OCI-M1 (cell line): ENCODE measurements at places on chromosomes 2 and 18.
A peak's percentile ranks its signal among the peaks of the same experiment; 100 is the strongest.

GRCh38 chr2:25743132-25743830 lies 69.9 kb upstream of the DTNB start:
- DNase-seq, result no peak

GRCh38 chr2:216551234-216552068 lies 52.8 kb downstream of the RPL37A start:
- no peak for DNase-seq

DNA sequence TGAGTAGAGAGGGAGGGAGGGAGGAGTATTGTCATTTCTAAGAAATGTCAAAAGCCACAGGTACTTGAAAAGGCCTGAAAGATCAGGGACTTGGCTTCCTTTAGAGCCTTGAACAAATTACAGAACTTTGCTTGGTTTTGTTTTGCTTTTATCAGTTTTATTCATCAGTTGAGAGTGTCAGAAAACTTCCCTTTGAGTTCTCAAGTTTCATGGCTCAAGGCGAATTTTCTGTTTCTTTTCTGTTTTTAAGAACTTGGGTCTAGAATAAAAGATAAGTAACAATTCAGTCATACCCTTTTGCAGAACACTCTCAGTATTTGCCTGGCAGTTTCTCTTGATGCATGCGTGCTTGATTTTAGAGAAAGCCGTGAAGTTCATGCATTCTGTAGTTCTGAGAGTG lies 531.9 kb downstream of the PARD3B start:
- peak; percentile 77 for DNase-seq

GRCh38 chr2:144213797-144214196 lies 306.1 kb downstream of the ZEB2 start:
- no peak for DNase-seq

GRCh38 chr2:3779496-3780049 lies 76.2 kb downstream of the DCDC2C start:
- no peak for DNase-seq

DNA sequence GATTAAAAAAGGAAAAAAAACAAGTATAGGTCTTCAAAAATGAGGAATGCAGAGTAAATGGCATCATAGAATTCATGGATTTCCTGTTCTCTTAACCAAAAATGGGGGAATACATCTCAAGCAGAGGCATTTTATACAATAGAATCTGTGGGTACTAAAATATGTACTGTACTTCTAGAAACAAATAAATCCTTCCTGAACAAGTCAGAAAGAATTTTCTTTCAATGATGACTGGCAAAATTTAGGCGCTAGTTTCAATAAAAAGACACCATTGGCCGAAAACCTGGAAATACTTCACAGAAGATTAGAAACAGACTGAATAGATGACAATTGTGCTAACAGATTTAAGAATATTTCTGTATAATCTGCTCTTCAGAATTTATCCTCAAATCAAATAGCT lies 15.1 kb downstream of the TRAK2 start:
- DNase-seq, result no peak

DNA sequence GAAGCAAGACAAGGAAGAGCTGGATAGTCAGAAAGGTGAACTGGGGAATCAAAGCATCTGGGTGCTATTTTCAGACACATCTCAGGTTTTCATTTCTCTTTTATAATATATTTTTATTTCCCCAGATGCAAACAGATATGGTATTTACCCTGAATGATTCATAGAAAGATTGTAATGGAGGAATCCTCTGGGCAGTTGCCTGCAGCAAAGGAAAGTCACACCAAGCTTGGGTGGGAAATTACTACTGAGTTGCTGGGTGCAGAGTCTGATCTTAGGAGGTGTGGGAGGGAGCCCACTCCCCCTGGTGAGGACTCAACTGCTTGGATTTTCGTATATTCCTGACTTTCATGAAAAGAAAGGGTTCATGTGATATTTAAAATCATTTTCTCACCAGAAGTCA lies 2.1 kb downstream of the EFR3B start:
- DNase-seq, result no peak

GRCh38 chr18:51355841-51356240 lies 158.4 kb upstream of the MEX3C start:
- DNase-seq, result no peak

- DNase-seq, result no peak
Measured at GRCh38 chr2:52779446-52779845, 988.2 kb upstream of the CHAC2 start.

DNA sequence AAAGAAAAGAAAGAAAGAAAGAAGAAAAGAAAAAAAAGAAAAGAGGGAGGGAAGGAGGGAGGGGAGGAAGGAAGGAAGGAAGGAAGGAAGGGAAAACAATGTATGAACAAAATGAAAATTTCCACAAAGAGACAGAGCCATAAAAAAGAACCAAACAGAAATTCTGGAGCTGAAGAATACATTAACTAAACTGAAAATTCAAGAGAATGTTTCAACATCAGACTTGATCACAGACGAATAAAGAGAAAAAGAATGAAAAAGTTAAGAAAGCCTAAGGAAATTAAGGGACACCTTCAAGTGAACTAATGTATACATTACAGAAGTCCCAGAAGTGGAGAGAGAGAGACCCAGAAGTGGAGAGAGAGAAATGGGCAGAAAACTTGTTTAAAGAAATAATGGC lies 60.9 kb upstream of the RAB6C start:
- DNase-seq, result no peak

DNA sequence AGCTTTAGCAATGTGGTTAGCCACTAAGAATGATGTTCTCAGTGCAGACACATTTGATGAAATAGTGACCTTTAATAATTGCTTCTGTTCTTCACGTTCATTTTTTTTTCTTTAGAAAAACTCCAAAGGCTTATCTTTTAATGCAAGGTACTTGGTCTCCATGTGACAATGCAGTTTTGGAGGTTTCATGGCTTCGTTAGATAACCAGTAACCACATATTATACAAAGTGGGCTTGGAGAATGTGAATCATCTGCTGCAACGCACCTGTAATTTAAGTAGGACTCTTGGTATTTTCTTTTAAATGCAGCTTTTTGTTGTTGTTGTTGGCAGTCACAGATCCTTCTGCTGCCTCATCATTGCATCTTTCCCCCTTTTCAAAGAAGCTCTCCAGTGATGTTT lies 1606.3 kb downstream of the SUCLG1 start:
- peak; percentile 81 for DNase-seq

DNA sequence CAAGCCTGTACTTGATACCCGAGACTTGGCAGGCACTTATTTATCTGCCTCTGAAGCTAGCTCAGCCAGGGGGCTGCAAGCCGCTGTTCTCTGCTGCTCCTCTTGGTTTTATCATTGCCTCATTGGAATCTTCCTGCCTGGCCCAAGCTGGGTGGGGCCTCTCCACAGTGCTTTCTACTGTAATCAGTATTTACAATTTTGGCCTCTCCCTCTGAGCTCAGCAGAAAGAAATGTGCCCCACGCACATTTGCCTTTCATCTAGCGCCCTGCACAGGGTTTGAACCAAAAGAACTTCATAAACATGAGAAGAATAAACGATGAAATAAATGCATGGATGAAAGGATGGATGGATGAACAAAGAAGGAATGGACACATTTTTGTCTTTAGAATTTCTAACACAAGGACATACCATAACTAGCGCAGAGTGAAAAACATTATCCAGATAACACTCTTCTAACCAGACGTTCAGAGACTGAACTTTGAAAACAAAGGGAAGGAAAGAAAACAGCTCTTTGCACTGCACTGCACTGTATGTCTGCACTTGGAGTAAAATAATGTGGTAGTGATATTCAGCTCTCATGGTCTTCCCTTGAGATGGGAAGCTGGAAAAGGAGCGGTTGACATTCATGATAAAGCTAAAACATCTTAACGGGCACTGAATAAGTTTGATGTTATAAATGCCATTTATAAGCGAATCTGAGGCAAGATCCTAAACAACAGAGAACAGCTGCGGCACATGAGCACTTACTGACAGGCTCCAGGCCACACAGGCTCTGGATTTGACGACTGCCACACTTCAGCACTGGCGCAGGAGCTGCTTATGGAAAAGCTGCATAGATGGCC lies 86.8 kb upstream of the SP3 start:
- DNase-seq, result peak; percentile 35

GRCh38 chr2:86049529-86049928 lies 56.2 kb downstream of the POLR1A start:
- DNase-seq, result no peak

- no peak for DNase-seq
Measured at GRCh38 chr2:85666435-85667316, 1.3 kb downstream of the SFTPB start.

- DNase-seq, result no peak
Measured at GRCh38 chr2:232503809-232504323, 16.2 kb upstream of the ECEL1 start.

GRCh38 chr2:9735335-9735734 lies 104.5 kb upstream of the YWHAQ start:
- peak; percentile 22 for DNase-seq

GRCh38 chr2:241849616-241850543 lies 8.8 kb downstream of the PDCD1 start:
- no peak for DNase-seq

GRCh38 chr2:30871440-30871839 lies 64.2 kb upstream of the CAPN13 start:
- no peak for DNase-seq

DNA sequence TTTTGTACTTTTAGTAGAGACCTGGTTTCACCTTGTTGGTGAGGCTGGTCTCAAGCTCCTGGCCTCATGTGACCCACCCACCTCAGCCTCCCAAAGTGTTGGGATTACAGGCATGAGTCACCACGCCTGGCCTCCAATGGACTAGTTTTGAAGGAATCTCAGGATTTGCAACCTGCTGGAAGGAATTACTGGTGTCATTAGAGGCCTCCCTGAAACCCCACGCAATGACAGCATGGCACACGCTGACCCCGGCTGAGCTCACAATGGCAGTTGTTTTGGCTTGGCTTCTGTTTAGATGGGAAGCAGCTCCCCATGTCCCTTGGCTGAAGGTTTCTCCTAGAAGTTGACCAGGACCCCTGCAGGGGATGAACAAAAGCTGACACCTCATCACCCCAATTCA lies 23.1 kb upstream of the COPS8 start:
- no peak for DNase-seq

GRCh38 chr2:219172231-219173154 lies 2.7 kb upstream of the SLC23A3 start:
- no peak for DNase-seq

DNA sequence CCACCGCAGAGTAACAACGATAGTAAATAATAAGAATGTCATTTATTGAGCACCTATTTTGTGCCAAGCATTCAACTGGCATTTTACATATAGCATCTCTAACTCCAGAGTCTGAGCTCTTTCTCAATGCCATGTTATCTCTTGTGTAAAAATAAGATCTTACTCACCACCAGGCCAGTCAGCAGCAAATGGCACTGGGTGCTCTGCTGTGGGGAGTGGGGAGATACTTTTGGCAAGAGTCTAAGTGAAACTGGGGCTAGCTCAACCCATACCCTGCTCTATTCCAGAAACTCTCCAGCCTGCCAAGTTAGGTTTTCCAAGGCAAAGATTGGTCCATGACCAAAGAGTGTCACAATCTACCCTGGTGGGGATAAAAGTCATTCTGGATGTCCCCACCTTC lies 5.0 kb upstream of the SLC4A3 start:
- no peak for DNase-seq

DNA sequence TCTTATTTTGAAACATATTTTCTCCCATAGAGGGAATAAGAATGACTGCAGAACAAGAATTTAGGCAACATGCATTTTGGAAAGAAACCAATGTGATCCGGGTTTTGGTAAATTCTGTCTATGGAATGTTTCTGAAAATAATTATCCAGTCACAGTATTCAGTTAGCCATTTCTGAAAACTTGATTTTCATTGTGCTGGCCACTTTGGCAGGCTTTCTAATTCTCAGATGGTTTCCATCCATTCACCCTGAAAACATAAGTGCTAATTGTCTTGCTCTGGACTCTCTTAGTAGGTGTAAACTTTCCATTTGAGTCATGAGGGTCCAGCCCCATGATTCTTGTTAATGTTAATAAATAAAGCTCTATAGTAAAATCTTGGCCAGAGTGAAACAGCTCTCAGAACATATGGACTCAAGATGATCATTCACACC lies 176.5 kb downstream of the RBM43 start:
- no peak for DNase-seq

GRCh38 chr18:37566479-37567060 lies 972 bp upstream of the CELF4 start:
- no peak for DNase-seq

- DNase-seq, result no peak
Measured at GRCh38 chr18:3392467-3392855, 57.5 kb upstream of the TGIF1 start.

GRCh38 chr18:11042247-11042646 lies 107.1 kb downstream of the PIEZO2 start:
- peak; percentile 88 for DNase-seq

DNA sequence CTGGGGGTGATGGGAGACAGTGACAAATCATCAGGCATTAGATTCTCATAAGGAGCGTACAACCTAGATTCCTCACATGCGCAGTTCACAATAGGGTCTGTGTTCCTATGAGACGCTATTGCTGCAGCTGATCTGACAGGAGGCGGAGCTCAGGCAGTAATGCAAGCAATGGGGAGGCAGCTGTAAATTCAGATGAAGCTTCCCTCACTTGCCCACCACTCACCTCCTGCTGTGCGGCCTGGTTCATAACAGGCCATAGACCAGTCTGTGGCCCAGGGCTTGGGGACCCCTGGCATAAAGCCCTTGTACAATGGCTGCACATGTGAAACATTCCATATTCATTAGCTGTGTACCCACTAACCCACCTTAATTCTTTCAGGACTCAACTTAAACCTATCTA lies 18.0 kb downstream of the NMUR1 start:
- no peak for DNase-seq

DNA sequence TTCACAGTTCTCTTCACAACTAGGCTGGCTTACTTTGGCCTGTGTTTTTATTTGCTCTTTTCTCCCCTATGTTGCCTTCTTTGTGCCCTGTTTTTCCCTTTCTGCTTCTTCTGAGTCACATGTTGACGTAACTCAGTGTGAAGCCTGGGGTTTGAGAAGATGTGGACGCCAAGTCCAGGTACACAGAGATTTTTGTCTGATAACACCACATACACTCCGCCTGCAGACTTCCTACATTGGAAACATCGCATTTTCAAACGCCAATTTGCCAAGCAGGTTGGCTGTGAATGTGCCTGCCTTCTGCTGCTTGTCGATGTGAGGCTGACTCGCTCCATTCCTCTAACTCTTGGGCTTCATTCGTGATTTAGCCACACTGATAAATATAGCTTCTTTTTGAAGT lies 62.6 kb upstream of the FN1 start:
- DNase-seq, result no peak

GRCh38 chr2:124272261-124272841 lies 247.3 kb downstream of the CNTNAP5 start:
- no peak for DNase-seq

GRCh38 chr2:136378712-136379595 lies 261.0 kb upstream of the CXCR4 start:
- DNase-seq, result peak; percentile 71

- DNase-seq, result peak; percentile 12
Measured at GRCh38 chr2:216350214-216350791, 22.0 kb downstream of the MARCHF4 start.

GRCh38 chr18:24778810-24779418 lies 318.5 kb downstream of the HRH4 start:
- DNase-seq, result no peak
